ENCODE measurements at places on chromosomes 12 and 14. TPM values are rescaled to one million over a fixed set of nuclear protein-coding genes. Genes with fewer than 3 reads are reported as not detected.

RASSF9 gene
- polyA plus RNA-seq: 5.0 TPM

DNA sequence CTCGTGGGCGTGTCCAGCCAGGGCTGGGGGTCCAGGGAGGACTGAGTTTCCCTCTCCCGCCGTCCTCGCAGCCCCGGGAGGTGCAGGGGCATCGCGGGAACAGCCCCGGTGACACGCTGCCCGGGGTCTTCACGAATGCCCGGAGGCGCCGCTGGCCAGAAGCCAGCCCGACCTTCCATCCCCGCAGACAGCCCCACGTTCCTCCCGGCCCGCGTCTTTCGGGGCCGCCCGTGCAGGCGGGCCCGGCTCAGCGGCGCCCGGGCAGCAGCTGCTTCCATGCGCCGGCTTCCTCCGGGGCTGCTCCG lies 827 bp upstream of the TEDC1 start:
- H3K27ac ChIP-seq: peak overlapping the region; percentile 90
- DNase-seq: no peak
- peak overlapping the region; percentile 51 for H3K4me3 ChIP-seq
- peaks cover 30% of the 10 kb centered on the region for H3K27me3 ChIP-seq
- peaks cover 64% of the 10 kb centered on the region for H3K4me1 ChIP-seq
- peaks cover 31% of the 10 kb centered on the region for H3K36me3 ChIP-seq

- H3K36me3 ChIP-seq: no peaks in the 10 kb centered on the region
- no peaks in the 10 kb centered on the region for H3K27me3 ChIP-seq
- H3K4me1 ChIP-seq: peaks cover 3% of the 10 kb centered on the region
- H3K4me3 ChIP-seq: no peak overlapping the region
- DNase-seq: no peak
Observed at GRCh38 chr12:116142936-116143898, 134.3 kb downstream of the MED13L start.

DNA sequence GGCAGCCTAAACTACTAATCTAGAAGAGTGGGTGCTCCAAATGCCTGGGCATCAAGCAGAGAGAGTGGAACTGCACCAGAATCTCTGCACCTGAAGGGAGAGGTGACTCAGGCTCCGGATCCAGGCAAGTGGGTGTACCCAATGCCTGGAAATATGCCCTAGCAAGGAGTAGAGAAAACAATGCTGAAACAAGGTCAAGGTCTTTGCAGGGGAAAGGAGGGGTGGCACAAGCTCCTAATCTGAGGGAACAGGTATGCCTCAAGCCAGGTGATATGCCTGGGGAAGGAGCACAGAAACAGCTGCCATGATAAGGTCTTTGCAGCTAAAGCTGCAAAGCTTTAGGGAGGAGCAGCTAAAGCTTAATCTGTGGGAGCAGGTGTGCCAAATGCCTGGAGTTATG lies 136.0 kb upstream of the KITLG start:
- no peak overlapping the region for H3K4me3 ChIP-seq
- no peaks in the 10 kb centered on the region for H3K27me3 ChIP-seq
- no peak overlapping the region for H3K27ac ChIP-seq
- no peaks in the 10 kb centered on the region for H3K4me1 ChIP-seq

DNA sequence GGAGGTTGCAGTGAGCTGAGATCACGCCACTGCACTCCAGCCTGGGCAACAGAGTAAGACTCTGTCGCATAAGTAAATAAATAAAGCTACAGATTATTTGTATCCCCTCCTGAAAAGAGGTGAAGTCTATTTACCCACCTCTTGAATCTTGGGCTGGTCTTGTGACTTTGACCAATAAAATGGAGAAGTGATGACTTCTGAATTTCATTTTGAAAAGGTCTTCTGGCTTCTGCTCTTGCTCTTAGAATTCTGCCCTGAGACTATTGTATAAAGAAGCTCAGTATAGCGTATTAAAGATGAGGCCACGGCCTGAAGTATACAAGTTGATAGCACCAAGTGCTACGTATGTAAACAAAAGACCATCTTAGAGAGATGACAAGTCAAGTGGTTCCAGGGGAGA lies 88.3 kb upstream of the AMN1 start:
- no peaks in the 10 kb centered on the region for H3K4me1 ChIP-seq
- no peak overlapping the region for H3K27ac ChIP-seq
- no peak for DNase-seq
- no peaks in the 10 kb centered on the region for H3K27me3 ChIP-seq
- H3K4me3 ChIP-seq: no peak overlapping the region
